ENCODE measurements at places on chromosomes 2 and 18. TPM values are rescaled to one million over a fixed set of nuclear protein-coding genes. Genes with fewer than 3 reads are reported as not detected.

Gene UGT1A3
- total RNA-seq = not detected

Gene ARHGEF4
- 14.7 TPM for total RNA-seq

DNA sequence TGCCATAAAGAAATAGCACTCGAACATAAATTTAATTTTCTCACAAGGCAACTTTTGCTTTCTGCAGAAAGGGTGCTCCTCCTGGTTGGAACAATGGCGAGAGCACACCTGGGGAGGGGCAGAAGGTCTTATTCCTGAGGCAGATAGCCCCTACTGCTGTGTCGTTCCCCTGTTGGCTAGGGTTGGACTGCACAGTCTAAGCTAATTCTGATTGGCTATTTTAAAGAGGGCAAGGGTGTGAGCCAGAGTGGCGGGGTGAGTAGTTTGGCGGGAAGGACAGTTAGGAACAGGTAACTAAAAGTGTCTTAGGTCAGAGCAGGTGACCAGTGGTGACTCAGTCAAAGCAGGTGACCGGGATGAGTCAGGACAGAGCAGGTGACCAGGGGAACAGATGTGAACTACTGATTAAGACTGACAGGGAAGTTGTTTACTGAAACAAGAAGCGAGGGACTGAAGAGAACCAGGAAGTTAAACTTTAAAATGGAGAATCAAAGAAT lies 49.7 kb upstream of the AGAP1 start:
- no peak for DNase-seq

Gene CCBE1
- total RNA-seq = 5.4 TPM

Gene ALLC
- not detected for total RNA-seq

Gene UGT1A10
- not detected for total RNA-seq

GRCh38 chr18:26436176-26437051 lies 111.9 kb downstream of the KCTD1 start:
- no peak for DNase-seq

GRCh38 chr2:20185176-20186022 lies 39.5 kb downstream of the SDC1 start:
- no peak for DNase-seq

- no peak for DNase-seq
These were observed 50.4 kb downstream of the LDLRAD4 start for GRCh38 chr18:13269013-13269280.

DNA sequence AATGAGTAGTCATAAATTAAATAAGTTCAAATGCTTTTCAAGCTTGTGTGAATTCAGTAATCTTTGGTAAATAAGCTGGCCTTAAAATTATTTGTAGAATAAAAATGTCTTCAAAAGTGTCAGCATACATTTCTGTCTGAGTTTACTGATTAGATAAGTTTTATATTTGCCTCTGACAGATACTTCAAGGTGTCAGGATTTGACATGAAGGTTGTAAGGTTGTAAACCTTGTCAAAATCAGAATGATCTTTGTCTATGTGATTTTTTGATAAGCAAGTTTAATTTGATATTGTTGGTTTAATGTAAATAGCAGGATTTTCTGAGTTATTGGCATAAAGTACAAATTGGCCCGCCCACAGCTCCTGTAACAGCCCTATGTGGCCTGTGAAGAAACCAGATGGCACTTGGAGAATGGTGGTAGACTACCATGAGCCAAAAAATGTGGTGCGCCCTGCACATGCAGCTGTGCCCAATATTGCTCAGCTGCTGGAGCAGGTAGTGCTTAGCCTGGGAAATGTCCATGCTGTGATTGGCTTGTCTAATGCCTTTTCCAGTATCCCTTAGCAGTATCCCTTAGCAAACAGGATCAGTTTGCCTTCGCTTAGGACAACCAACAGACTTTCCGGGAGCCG lies 188.0 kb upstream of the SPHKAP start:
- DNase-seq = no peak

- DNase-seq = no peak
These were observed 189.0 kb upstream of the HDAC4 start for GRCh38 chr2:239589833-239590232.

Gene CNTNAP5
- not detected for total RNA-seq

Gene ZNF521
- total RNA-seq = 15.0 TPM

- DNase-seq = no peak
These were observed 93.8 kb upstream of the LDAH start for GRCh38 chr2:20916604-20917286.

- DNase-seq = no peak
These were observed 124.8 kb downstream of the DTNB start for GRCh38 chr2:25548601-25549000.

- no peak for DNase-seq
These were observed 67.7 kb downstream of the SMCHD1 start for GRCh38 chr18:2723207-2723606.

DNA sequence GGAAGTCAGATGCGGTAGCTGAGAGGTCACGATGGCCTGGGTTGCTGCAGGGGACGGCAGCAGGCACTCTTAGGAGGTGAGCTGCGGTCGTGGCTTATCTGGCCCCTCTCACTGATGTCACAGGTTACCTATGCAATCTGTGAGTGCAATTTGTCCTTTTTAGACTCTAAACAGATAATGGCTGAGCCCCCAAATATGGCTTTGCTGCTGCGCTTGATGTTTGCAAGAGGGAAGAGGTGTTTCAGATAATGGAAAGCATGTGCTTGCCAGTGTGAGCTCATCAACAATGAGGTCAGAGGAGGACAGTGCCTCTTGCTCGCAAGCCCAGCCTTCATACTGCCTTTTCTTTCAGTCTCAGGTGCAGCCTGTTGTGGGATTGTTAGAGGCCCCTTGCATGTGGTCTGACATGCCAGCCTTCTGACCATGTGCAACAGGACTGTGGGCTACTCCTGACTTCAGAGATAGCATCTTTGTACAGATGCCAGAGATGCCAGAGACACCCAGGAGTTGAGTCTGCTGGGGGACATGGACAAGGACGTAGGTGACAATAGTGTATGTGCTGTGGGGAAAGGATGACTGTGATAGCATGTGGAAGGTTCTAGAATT lies 151.3 kb downstream of the TANC1 start:
- no peak for DNase-seq

GRCh38 chr18:37538526-37539205 lies 26.9 kb downstream of the CELF4 start:
- no peak for DNase-seq
